NCI-H345 (cell line): ENCODE measurements at places on chromosomes 5 and 9.

GRCh38 chr5:175282611-175283225 is 161.3 kb downstream of the DRD1 start:
- DNase-seq, result no peak

DNA sequence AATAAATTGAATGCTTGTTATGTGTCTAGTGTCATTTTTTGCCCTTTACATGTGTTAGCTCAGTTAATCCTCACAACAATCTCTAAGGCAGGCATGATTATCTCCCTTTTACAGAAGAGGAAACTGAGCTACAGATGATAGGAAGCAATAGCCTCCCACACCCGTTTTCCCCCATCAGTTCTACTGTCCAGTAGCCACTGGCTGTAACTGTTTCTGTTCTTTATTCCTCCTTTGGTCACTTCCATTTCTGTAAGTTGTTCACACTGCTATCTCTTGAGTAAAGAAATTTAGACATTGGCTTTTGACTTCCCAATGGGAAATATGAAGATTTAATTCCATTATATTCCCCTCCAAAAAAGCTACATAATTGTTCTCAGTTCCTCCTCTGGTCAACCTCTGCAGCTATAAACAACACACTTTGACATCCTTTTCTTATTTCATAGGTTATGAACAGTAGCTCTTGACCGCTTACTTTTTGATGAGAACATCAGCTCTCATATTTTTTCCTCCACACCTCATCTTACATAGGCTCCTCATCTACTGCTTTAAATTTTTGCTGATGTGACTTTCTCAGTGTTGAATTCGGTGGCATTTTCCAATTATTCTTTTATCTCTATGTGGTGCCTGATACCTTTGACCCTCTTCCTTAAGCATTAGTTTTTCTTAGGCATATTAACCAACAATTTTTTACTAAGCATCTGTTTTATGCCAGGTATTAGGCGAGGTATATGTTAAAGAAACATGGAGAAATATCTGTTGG is 21.4 kb downstream of the SPZ1 start:
- DNase-seq, result no peak

DNA sequence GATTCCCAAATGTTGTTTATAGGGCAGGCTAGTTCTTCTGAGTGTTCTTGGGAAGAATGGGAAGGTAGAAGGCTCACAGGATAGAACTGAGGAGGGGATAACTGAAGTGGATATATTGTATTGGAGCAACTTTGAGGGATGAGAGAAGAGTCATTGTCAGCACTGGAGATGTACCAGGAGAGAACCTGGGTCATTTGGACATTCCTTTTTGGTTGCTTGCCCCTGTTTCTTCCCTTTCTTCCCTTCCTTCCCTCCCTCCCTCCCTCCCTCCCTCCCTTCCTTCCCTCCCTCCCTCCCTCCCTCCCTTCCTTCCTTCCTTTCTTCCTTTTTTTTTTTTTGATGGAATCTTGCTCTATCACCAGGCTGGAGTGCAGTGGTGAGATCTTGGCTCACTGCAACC is 45.3 kb downstream of the RALGPS1 start:
- no peak for DNase-seq

- DNase-seq, result no peak
These were observed 451.5 kb upstream of the KIF2A start for GRCh38 chr5:61854531-61854930.

GRCh38 chr5:34498572-34498971 is 157.6 kb upstream of the RAI14 start:
- no peak for DNase-seq

- peak; percentile 76 for DNase-seq
These were observed 475 bp downstream of the DDX31 start for GRCh38 chr9:132669319-132669697.

DNA sequence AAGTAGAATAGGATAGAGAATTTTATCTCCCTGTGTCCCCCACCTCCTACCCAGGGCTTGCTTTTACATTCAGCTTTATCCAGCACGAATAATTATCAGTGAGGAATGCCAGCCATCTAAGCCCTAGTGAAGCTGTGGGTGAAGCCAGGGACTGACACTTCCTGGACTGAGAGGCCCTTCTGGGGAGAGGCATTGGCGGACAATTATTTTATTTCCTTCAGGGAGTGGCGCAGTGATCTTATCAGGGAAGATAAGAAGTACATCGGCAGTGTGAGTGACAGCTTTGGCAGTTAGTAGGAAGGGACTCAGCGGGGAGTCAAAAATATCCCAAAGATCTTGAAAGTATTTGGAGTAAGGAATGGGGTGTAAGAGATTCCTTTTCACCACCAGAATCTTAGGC is 34.9 kb upstream of the RPS23 start:
- DNase-seq, result no peak

- no peak for DNase-seq
These were observed 21.3 kb upstream of the EBF1 start for GRCh38 chr5:159121061-159121460.

DNA sequence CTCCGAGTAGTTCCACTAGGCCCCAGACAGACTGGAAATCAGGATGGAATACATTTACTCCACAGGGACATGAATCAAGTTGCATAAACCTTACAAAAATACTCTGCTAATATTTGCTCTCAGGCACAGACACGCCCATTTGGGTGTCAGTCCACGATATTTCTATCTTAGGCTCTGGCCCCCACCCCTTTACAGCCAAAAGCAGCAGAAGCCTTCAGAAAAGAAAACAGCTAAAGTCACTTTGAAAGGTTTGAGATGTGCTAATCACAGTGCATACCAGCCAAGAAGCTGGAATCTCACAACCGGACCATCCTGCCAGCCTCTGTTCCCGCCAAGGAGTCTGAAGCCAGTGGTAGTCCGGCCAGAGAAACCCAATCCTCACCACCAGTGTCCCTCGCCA is 22.6 kb downstream of the PTPN3 start:
- DNase-seq, result peak; percentile 2

GRCh38 chr9:122221183-122221811 is 7.5 kb downstream of the LHX6 start:
- no peak for DNase-seq

DNA sequence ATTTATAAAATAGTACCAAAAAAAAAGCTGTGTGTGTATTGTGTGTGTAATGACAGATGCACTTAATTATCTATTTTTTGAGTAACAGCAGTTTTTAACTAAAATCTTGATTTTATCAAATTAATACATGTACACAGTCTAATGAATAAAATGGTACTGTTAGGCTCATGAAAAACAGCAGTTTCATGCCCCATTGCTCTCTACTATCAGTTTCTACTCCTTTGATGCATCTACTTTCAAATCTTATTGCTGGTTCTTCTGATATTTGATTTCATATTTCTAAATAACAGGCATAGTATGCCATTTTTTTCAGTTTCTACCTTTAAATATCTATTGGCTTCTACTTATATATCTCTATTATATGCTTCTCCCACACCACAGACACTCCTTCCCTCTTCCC is 117.4 kb downstream of the CCDC171 start:
- DNase-seq, result no peak

DNA sequence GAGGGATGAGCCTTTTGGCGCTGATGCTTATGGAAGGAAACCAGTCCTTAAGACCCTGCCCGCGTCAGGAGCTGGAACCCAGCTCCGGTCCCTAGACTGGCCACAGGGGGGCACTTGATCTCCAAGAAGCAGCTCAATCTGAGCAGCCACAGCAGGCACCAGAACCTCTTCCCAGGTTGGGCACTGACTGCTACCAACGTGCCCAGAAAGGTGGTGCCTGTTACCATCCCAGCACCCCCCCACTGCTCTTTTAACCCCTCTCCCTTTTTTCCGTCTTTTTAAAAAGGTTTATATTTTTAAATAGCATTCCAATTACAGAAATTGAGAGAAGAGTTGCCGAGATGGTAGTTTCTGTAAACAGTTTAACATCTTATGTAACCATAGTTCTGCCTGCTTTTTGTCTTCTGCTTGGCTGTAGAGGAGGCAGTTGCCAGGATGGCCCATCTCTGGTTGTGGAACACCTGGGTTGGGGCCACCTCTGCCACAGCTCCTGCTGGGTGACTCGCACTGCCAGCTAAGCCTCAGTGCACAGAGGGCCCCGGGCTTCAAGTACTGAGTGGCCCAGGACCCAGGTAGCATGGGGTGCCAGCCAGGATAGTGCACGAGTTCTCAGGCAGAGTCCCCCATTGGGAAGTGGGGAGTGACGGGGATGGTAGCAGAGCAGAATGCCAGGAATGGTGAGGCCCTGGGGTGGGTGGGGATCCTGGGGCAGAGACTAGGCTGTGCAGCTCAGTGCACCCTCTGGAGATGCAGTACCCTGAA is 62.8 kb downstream of the PFDN1 start:
- peak; percentile 40 for DNase-seq

DNA sequence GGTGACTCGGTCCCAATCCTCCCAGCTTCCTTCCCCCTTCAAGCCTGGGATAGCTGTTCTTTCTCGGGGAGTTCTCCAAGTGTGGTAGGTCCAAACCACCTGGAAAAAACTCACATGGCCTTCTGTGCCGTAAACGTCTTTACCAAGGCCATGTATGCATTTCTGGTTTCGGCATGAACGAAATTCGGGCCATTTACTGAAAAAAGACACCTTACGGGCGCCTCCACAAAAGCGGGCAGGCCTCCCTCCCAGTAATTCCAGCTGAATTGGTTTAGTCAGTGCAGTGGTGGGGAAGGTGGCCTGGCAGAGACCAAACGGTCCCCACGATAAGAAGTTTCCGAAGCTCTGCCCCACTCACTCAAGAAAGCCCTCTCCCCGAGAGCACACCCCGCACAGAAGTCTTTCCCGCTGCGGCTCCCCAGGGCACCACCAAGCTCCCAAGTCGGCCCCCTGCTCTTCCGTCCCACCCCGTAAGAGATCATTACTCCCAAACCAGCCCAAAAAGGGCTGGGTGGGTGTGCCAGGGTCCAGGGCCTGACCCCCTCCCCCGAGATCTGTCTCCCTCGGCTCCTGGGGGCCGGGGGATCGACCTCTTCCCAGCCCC is 86.3 kb upstream of the MELK start:
- no peak for DNase-seq

- no peak for DNase-seq
These were observed 325.6 kb downstream of the ENC1 start for GRCh38 chr5:74314906-74315305.

DNA sequence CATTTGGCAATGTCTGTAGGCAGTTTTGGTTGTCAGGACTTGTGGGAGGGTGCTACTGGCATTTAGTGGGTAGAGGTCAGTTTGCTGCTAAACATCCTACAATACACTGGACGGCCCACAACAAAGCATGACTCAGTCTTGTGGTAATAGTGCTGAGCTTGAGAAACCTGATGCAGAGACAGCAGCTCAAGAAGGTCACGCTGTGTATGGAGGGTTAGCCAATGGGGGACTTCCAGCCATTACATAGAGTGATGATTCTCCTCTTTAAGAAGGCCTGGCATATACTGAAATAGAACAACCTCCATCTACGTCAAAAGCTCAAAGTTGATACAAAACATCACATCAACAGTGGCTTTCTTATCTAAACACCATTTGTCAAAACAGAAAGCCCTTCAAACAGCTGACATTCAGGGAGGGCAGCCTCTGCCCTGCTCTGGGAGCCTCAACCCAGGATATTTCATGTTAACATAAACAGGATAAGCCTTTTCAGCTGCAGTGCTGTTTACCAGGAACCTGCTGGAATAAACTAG is 143.0 kb downstream of the GPBP1 start:
- DNase-seq, result no peak

DNA sequence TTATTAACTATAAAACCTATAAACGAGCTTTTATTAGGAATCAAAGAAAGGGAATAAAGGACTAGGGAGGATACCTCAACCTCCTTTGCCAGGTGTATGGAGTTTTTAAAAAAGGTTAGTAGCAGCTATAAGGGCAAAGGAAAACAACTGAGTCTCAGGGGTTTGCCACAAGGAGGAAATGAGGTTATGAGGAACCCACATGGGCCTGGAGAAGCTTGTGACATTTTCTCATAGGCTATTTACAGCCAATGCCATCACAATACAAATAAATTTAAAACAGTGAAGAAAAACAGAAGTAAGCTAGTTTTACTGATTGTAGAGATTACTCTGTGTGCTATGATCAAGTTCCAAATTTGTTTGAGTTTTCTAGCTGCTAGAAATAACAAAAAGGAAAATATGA is 92.6 kb downstream of the CDKN2A start:
- no peak for DNase-seq

DNA sequence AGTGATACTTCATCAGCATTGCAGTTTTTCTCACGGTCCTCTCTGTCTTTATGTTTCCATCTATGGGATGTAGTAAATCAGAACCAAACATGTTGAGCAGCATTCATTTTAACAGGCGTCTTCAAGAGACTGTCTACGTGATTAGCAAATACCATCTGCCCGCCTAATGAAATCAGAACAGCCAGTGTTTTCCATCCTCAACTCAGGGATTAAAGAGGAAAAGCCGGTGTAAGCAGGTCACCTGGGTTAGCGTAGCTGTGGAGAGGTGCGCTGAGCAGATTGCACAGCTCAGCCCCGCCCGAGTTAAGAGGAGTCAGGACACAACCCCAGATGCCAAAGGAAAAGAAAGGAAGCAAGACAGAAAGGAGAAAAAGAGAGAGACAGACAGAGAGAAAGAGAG is 54.3 kb upstream of the ANKRD33B start:
- no peak for DNase-seq

DNA sequence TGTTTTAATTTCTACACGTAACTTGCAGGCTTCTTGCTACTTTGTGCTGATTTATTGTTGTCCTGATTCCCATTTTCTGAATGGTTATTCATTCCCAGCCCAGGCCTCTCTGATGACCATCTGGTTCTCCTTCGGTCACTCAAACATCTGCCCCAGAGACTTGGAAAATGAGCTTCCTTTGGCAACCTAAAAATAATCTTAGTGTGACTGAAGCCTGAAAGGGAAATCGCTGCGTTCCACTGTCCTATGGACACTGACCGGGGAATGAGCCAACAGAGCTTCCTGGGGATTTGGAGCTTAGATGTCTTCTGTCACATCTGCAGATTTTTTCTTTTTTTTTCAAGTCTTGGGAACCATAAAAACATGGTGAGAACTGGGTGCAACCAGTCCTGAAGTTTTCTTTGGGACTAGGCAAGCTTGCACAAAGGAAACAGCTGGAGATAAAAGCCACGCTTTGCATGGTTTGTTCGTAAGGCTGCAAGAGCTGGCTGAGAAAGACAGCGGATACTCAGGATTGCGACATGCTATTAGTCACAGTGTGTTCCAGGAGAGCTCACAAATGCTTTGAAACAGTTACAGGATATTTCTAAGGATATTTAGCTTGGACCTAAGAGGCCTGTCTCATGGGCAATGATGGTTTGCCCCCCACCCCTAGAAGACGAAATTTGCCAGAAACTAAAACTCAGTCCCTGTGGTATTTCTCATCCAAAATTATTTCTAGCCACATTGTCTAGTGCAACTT is 146.2 kb downstream of the GOLPH3 start:
- no peak for DNase-seq

DNA sequence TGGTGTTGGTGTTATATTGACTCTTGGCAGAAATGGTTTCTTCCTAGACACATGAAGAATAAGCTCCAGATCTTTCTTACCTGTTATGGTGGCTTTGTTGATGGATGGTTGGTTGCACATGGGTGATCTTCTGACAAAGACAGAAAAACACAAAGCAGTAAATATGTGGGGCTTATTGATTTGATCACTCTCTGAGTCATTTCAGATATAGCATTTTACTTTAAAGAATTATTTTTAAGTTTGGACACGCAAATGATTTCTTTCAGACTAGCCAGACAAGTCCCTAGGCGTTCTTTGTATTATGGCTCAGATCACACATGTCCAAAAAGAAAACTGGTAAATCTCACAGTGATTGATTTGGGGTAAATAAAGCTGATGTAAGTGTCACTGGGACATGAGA is 597.6 kb downstream of the RAB3C start:
- no peak for DNase-seq
